HAP-1 (cell line): ENCODE measurements at places on chromosomes 5 and 9.

GRCh38 chr5:161660806-161661205 is 24.7 kb upstream of the GABRA6 start:
- no peak for DNase-seq

DNA sequence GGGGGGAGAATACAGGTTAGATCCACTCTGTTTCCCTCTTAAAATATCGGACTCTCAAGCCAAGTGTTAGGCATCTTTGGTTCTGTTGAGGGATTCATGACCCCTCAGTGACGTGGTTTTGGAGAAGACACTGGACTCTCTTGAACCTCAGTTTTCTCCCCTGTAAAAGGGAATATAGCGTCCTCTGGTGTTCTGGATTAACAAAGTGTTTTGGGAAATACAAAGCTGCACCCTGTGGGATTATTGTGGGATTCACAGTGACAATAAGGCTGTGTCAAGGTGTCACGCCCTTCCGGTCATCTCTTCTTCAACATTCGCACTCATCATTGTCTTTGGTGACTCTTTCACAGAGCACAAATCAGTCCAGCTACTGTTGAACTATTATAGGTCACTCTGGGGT is 139.0 kb downstream of the IRX1 start:
- DNase-seq, result no peak

- DNase-seq, result no peak
Observed at GRCh38 chr5:17445185-17445584, 52.8 kb upstream of the TAF11L2 start.

- DNase-seq, result no peak
Observed at GRCh38 chr5:33692980-33693379, 198.8 kb downstream of the ADAMTS12 start.
